Mammary epithelial cell (primary cell): ENCODE measurements at places on chromosomes 4 and X. TPM values are rescaled to one million over a fixed set of nuclear protein-coding genes. Genes with fewer than 3 reads are reported as not detected.

- peak; percentile 66 for DNase-seq
Observed at GRCh38 chr4:84531689-84532088, 32.6 kb upstream of the NKX6-1 start.

- DNase-seq: no peak
Observed at GRCh38 chr4:6752486-6752829, 30.1 kb upstream of the KIAA0232 start.

DNA sequence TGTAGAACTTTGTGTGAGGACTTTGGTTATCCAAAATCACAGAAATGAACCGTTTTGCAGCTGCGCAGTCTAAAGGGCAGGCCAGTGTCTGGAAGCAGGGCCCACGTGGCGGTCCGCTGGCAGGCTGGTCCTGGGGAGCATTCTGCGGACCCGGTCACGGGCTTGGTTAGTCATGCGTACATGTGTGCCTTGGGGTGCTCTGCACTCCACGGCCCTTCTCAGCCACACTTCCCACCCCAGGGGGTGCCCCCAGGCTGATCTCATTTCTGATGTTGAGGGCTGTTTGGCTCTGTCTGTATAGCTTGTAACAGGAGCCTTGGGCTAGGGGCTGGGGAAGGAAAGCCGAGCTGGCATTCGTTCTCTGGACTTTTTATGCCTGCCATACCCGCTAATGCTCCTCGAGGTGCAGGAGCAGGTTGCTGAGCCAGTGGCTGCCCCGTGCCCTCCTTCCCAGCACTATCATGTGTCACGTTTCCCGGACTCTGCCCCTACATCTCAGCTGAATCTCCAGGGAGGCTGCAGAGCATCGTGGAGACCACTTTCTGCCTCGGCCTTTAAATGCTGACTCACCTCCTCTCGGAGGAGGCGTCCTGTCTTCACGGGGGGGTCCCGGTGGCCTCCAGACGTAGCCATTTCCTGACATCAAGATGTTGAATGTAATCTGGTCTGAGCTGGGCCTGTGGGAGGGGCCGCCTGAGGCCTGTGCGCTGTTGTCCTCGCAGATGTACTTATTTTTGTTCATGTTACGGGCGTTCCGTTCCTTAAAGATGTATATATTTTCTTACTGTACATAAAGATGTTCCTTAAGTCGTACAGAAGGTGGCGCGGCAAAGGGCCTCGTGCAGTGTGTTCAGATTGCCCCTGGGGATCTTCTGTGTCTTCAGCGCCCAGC lies 11.4 kb upstream of the TADA2B start:
- DNase-seq: no peak

DNA sequence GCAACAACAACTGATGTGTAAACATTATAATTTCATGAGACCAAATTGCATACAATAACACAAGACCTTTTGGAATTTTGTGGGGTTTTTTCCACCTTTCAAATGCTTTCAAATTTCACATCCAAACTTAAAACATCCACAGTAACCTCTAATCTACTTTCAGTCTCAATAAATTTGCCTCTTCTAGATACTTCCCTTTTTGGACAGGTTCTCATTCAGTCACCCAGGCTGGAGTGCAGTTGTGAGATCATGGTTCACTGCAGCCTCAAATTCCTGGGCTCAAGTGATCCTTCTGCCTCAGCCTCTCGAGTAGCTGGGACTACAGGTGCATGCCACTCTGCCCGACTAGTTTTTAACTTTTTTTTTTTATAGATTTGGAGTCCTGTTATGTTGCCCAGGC lies 556.6 kb downstream of the NLGN4X start:
- no peak for DNase-seq

DNA sequence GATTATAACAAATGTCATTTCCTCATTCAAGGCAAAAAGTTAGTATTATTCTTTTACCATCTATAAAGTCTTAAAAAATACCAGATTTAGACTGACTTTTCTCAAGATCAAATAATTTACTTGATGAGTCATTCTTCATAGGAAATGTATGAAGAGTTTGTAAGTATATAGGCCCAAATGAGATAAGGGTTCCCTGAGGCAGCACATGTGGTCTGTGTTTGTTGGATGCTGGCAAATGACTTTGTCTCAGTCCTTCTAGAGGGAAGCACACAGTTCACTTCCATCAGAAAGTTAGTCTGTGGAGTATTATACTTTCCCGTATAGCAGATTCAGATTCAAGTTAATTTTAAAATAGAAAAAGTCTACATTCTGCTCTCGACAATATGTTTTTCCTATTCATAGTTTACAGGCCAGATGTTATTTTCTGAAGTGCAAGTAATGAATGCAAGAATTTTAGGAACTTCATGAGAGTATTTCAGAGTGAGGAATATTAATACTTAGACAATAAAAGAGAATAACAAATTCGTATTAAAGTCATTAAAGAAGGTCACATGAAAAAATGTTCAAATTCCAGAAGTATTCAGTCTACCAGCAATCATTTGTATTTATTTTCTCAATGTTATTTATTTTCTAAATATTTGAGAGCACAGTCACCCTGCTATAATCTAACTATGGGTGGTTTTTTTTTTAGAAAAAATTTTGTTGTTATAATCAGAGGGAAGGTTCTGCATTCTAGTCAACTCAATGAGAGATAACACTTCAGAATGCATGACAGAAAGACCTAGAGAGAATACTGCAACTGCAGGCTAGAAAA lies 601.8 kb upstream of the ZFP42 start:
- no peak for DNase-seq

- peak; percentile 12 for DNase-seq
Observed at GRCh38 chr4:110085131-110085530, 113.3 kb downstream of the ELOVL6 start.

DNA sequence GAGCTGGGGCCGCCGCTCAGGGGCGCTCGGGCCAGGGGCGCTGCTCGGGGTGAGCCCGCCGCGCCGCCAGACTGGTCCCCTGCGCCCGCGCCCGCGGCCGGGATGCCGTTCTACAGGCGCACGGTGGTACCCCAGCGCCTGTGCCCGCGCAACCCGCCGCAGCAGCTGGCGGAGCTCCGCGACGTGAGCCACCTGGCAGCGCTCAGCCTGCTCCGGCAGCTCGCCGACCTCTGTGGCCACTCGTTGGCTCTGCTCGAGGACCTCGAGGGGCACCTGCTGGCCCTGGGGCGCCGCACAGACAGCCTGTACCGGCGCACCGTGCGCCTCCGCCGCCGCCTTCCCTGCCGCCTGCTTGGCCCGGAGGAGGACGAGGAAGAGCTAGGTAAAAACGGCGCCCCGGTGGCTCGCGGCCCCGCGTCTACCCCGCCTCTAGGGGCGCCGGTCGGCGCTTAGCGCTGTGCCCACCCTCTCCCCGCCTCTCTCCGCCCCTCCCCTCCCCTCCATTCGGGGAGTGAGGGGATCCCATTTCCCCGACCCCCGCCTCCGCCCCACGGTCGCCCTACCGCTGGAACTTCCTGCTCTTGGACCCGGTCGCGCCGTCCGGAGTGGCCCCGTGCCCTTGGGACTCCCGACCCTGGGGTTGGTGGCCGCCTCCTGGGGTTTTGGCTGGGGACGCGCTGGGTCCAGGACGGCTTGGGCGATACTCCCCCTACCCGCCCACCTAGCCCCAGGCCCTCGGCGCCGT lies 513 bp downstream of the NHSL2 start:
- DNase-seq: no peak

- DNase-seq: no peak
Observed at GRCh38 chr4:116870686-116871085, 214.7 kb downstream of the TRAM1L1 start.

- peak; percentile 82 for DNase-seq
Observed at GRCh38 chr4:76087007-76087769, 12.7 kb downstream of the ART3 start.

DNA sequence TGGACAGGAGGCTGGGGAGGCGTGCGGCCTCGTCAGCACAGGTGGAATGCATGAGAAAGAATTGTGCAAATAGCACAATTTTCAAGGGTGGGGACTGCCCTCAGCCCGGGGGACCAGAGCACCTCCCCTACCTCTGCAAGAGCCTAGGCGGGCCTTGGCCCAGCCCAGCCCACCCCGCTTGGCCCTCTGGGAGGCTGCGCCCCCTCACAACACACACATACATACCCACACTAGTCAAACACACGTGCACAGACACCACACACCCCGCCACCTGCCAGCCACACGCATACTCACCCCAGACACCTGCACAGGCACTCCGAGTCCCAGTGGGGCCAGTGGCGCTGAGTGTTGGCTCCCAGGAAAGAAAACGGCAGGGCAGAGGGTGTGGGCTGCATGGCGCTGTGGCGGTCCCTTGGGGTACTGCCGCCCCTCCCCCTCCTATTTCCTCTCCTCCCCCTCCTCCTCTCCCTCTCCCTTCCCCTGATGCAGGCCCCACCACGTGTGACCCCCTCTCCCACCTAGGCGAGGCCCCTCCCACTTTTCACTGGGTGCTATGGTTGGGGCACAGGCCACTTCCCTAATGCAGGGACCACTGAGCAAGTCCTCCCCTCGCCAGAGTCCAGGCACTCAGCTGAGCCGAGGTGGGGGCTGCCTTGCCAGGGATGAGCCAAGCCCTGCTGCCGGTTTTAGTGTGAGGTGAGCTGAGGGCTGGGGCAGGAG lies 84.5 kb downstream of the FAM53A start:
- DNase-seq: no peak

- DNase-seq: no peak
Observed at GRCh38 chr4:171929477-171929876, 116.3 kb downstream of the GALNTL6 start.

DNA sequence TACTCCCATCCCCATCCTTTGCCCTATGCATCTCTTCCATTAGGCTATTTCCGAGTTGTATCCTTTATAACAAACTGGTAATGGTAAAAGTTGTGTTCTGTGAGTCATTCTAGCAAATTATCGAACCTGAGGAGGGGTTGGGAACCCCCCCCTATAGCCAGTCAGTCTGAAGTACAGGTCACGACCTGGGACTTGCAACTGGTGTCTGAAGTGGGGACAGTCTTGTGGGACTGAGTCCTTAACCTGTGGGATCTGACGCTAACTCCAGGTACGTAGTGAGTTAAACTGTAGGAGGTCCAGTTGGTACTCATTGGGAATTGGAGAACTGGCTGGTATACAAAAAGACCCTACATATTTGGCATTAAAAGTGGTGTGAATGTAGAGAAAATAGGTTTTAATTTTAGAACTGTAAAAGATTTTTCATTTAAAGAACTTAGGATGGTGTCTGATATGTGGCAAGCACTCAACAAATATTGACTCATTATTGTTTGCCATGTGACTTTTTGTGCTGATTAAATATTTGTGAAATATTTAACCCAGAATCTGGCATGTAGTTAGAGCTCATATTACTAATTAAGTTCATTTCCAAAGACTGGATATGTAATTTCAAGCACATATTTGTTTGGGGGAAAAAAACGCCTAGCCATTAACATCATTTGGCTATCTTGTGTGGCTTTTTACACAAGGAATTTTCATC lies 50.7 kb downstream of the CHST7 start:
- no peak for DNase-seq

DNA sequence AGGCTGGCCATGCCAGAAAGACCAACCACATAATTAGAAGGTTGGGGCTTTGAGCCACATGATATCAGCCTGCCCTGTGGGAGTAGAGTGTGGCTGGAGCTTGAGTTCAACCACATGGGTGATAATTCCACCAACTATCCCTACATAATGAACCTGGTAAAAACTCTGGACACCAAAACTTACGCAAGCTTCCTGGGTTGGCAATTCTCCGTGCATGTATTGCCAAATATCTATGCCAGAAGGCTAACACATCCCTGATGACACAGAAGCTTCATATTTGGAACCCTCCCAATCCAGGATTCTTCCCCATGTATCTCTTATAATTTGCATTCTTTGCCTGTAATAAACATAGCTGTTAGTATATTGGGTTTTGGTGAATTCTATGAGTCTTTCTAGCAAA lies 68.2 kb downstream of the FUNDC1 start:
- peak; percentile 49 for DNase-seq

- no peak for DNase-seq
Observed at GRCh38 chr4:56892691-56893090, 15.0 kb upstream of the REST start.

GRCh38 chr4:149955780-149956390 lies 122.4 kb upstream of the DCLK2 start:
- no peak for DNase-seq

The SSX2 gene
- not detected in 2 replicates for total RNA-seq

The ALB gene
- not detected in 2 replicates for total RNA-seq

The OPRPN gene
- not detected for total RNA-seq

The PPP1R2C gene
- not detected for total RNA-seq

The MAOA gene
- total RNA-seq: 30.3 and 38.6 TPM in 2 replicates
